Activated CD4-positive, alpha-beta T cell treated with anti-CD3 and anti-CD28 coated beads, Interleukin-2, amount 50 U/mL, for 16 hours (primary cell): ENCODE measurements at places on chromosomes 5 and 9.
A peak's percentile ranks its signal among the peaks of the same experiment; 100 is the strongest.

DNA sequence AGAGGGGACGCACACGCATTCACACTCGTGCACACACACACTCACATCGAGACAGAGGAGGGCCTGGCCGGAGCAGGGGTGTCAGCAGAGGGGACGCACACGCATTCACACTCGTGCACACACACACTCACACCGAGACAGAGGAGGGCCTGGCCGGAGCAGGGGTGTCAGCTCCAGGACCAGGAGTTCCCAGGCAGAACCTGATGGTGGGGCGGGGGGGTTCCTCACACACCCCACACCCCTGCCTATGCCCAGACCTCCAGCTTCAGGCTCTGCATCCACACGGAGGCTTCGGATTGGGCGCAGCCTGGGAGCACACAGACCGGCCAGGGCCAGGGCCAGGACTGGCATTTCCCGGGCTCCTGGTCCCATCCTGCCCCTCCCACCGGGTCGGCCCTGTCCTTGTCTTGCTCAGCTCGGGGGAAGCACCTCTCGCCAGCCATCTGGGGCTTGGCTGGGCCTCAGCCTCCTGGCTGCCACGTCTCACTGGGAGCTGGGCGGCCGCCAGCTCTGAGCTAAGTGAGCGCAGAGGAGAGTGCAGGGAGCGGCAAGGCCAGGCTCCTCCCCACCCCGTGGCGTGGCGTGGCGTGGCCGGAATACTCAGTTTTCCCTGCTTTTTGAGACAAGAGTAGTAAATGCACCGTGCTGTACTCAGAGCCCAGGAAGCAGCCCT is 31.3 kb downstream of the ADAMTS2 start:
- DNase-seq: no peak

DNA sequence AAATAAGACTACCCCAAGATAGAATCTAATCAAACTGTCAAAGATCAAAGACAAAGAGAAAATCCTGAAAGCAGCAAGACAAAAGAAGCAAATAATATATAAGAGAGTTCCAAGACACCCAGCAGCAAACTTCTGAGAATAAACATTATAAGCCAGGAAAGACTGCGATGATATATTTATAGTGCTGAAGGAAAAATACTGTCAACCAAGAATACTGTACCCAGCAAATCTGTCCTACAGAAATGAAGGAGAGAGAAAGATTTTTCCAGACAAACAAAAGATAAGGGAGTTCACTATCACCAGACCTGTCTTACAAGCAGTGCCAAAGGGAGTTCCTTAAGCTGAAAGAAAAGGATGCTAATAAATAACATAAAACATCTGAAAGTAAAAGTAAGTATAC is 227.4 kb downstream of the DENND1A start:
- no peak for DNase-seq

- no peak for DNase-seq
Measured at GRCh38 chr9:77403239-77403638, 225.9 kb downstream of the VPS13A start.

DNA sequence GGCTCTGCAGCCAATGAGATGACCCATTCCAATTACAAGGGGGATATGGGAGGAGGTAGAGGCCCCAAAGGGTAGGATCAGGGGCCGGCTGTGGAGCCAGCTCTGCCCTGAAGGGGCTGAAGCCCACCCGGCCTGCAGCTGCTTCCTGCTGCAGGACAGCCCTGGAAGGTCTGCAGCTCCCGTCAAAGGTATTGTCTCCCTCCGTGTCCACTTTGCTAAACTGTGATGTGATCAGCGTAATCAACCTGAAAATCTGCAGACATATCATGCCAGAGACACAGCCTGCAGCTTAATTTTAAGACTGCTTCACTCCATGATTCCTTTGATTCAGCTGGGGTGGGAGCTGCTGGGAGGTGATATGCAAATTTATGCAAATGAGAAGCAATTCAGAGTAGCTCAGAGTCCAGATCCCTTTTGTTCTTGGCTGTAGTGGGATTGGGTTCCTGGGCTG is 90.7 kb downstream of the GADD45G start:
- DNase-seq: no peak

- DNase-seq: no peak
Measured at GRCh38 chr5:141753971-141754713, 72.1 kb upstream of the ARAP3 start.

- DNase-seq: peak; percentile 60
Measured at GRCh38 chr5:119031905-119032304, 39.0 kb upstream of the DMXL1 start.

DNA sequence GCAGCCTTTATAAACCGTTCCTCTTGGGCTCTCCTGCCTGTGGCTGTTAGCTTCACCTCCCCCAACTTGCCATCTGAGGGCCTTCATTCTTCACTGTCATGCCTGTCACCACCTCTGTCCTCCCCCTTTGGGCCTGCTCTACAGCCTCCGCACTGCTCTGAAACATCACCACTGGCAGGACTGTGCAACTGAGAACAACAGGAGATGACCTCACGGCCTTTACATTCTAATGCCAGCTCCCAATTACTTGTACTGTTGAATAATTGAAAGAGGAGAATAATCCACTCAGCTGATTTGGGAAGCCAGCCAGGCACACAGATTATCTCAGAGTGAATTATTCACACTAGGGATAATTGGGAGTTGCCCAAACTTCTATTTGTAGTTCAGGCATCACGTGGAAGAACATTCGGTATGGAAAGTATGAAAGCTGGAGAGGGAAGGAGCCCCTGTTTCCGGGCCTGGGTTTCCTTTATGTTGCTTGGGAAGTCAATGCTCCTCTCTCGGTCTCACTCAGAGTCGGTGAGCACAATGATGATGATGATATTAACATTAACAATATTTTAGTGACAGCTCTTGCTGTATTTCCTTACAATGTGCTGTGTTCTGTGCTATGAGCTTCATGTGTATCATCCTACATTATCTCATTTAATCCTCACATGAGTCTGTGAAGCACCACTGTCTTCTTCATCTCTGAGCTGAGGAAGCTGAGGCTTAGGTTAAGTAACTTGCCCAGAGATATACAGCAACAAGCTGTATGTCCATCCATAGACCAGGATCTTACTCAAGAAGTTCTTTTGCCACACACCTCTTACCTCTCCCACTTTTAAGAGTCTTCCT is 99.3 kb upstream of the LRRTM2 start:
- DNase-seq: no peak

DNA sequence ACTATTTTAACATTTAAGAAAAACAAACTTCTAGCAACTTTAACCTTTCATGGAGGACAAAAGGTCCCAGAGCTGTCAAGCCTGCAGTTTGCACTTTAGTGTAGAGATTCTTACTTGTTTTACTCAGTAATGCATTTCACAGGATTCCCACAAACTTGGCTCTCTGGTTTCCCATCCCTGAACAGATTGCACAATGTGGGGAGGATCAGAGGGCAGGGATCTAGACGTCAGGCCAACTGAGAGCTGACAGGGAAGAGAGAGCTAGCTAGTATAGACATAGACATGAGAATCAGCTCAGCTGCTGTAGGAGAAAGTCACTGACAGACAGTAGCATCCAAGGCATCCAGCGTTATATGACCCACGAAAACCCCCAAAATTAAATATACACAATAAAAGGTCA is 20.9 kb upstream of the BNIP1 start:
- no peak for DNase-seq

DNA sequence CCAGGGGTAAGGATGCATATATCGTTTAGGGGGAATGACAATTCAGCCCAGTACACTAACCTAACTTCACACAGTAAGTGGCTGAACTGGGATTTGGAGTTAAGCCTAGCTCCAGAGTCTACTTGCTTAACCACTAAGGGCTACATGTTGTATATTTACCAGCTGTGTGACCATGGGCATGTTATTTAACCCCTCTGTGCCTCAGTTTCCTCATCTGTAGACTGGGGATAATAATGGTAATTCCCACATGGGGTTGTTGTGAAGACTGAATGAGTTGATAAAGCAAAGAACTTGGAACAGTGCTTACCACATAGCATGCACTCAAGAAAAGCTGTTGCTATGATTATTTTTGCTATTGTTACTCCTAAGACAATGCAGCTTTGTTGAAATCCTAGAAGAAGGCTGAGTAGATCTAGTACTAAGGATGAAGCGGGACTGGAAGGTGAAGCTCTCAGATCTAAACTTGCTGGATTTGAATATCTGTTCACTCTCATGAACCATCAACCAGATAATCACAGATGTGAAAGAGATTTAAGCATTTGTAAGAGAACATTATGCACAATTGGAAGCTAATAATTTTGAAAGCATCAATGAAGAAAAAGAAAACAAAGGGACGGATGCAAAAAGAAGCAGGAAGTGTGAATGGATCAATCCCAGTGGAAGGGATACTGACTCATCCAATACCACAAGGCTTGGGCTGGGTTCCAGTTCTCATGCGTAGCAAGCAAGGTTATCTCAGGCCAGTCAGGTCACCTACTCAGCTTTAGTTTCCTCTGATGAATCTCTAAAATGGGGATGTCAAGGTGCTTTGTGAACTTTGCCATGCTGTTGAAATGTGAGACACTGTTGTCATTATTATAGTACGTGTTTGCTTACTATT is 78.5 kb upstream of the TBC1D2 start:
- DNase-seq: no peak

GRCh38 chr5:57698802-57699201 is 216.2 kb upstream of the ACTBL2 start:
- no peak for DNase-seq

DNA sequence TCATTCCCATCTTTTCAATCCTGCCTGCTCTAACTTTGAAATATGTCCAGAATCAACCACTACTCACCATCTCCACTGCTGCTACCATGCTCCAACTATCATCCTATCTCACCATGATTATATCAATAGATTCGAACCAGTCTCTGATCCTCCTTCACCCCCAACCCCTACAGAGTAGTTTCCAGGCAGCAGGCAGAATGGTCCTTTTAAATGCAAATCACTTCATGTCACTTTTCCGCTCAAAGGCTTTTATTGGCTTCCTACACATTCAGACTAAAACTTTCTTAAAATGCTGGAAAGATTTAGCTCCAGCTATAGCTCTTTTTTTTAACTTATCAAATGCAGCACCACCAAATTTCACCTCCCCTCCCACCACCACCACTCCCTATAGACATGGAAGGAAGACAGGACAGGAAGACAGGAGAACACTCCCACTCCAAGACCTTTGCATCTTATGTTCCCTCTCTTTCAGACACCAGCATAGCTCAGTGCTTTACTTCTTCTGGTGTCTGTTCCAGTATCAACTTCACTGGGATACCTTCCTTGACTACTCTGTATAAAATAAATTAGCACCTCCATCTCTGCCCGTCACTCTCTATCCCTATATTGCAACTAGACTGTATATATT is 9.9 kb upstream of the PPP2R2B start:
- no peak for DNase-seq

- no peak for DNase-seq
Measured at GRCh38 chr9:79799691-79800335, 228.0 kb downstream of the TLE4 start.

DNA sequence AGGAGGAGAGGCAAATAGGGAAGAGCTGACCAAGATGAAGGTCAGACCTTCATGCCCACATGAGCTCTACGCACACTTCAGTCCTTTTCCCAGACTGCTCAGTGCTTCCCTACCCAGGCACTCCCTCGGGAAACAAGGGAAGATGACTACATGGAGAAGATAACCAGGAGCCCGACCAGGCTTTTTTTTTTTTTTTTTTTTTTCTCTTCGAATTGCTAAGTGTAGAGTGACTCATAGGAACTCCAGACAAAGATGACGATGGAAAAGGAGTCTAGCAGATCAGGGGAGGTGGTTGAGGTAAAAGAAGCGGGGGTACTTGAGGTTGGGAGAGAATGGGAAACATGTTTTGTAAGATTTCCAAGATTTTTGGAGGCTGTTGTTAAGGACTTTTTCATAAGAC is 526.1 kb downstream of the BNC2 start:
- no peak for DNase-seq

- DNase-seq: peak; percentile 45
Measured at GRCh38 chr9:113682297-113682771, 193.8 kb upstream of the ZNF618 start.

GRCh38 chr9:98491231-98491651 is 217.5 kb downstream of the GABBR2 start:
- peak; percentile 32 for DNase-seq

GRCh38 chr5:110916381-110917049 is 155.0 kb upstream of the TSLP start:
- no peak for DNase-seq

GRCh38 chr5:166509085-166509484 is 1782.4 kb upstream of the WWC1 start:
- no peak for DNase-seq

DNA sequence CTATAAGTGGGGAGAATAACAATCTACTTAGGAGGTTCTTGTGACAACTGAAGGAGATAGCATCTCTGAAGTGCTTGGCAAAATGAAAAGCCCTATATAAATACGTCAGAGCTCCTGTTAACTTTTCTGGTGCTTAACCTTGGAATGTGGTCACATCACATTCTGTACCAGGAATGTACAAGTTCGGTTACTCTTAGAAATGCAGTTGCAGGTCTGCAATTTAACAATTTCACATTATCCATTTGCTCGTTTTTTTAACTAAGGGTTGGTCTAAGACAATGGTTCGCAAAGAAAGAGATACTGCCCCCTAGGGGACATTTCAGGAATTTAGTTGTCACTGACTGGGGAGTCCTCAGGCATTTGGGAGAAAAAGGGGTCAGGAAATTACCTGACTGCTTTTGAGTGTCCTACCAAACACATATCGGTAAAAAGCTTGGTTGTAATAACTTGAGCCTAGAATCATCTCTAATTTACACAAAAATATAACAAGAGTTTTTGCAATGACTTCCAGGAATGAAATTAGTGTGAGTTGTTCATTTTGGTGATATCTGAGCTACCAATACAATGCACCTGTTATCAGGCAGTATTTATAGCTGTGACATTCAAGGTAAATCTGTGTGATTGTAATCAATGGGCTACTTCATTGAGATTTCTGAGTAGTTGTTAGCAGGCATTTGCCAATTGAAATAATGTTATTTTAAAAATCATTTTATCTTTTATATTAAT is 5.4 kb upstream of the HBEGF start:
- DNase-seq: peak; percentile 87

- no peak for DNase-seq
Measured at GRCh38 chr5:134459010-134459403, 47.3 kb upstream of the CDKN2AIPNL start.

DNA sequence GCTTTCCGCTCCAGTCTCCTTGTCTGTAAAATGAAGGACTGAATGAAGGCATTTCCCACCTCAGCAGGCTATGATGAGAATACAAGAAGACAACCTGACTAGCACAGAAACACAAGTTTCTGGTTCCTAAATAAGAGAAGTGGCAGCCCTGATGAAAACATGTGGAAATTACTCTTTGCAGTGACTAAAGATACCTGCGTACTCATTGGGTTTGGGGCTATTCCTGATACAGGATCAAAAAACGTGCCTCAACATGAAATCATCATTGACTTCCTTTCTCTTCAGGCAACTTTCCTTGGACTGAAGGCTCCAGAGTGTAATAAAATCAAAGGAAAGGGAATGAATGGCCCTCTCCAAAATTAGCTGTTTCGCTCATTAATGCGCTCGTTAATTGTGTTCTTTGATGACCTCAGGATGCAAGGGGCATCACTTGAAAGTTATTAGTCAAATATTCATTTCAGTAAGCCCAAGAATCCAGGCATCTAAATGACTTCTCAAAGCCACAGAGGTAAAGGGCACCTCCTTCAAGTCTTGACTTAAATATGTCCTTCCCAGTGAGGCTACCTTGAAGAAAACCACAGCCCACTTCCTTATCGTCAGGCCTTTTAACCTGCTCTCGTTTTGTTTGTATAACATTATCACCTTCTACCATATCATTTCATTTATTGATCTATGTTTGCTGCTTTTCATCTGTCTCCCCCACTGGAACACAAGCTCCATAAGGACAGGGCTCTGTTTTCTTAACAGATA is 68.9 kb downstream of the RASEF start:
- DNase-seq: no peak

GRCh38 chr5:108797396-108797795 is 49.7 kb downstream of the FER start:
- no peak for DNase-seq

- peak; percentile 84 for DNase-seq
Measured at GRCh38 chr9:5455181-5455580, 4.8 kb downstream of the CD274 start.
